ENCODE measurements at places on chromosomes 16 and 17. TPM values are rescaled to one million over a fixed set of nuclear protein-coding genes. Genes with fewer than 3 reads are reported as not detected.

The KRT33B gene
- not detected for total RNA-seq

The SPATA32 gene
- total RNA-seq, result not detected

- DNase-seq, result no peak
Observed at GRCh38 chr17:67506966-67507365, 129.9 kb downstream of the PITPNC1 start.

- no peak for DNase-seq
Observed at GRCh38 chr17:47732399-47733046, 513 bp upstream of the TBX21 start.

Measured in Peyer's patch (tissue), 4 donors.